ENCODE measurements at places on chromosomes 5 and 9.

GRCh38 chr5:109045710-109046109 lies 298.0 kb downstream of the FER start:
- no peak for DNase-seq

GRCh38 chr5:43608406-43608805 lies 5.4 kb downstream of the NNT start:
- DNase-seq, result no peak

- DNase-seq, result no peak
Observed at GRCh38 chr5:112708103-112708622, 29.5 kb upstream of the APC start.

GRCh38 chr9:126980231-126980630 lies 65.6 kb downstream of the RALGPS1 start:
- DNase-seq, result no peak

GRCh38 chr5:176798086-176798876 lies 12.1 kb upstream of the UNC5A start:
- DNase-seq, result no peak

- no peak for DNase-seq
Observed at GRCh38 chr5:95871146-95871806, 48.8 kb upstream of the GLRX start.

- DNase-seq, result peak; percentile 68
Observed at GRCh38 chr9:137406876-137407589, 15.9 kb downstream of the EXD3 start.

GRCh38 chr5:116442095-116442534 lies 132.5 kb downstream of the SEMA6A start:
- DNase-seq, result no peak

- no peak for DNase-seq
Observed at GRCh38 chr9:107755246-107755645, 265.7 kb upstream of the KLF4 start.

DNA sequence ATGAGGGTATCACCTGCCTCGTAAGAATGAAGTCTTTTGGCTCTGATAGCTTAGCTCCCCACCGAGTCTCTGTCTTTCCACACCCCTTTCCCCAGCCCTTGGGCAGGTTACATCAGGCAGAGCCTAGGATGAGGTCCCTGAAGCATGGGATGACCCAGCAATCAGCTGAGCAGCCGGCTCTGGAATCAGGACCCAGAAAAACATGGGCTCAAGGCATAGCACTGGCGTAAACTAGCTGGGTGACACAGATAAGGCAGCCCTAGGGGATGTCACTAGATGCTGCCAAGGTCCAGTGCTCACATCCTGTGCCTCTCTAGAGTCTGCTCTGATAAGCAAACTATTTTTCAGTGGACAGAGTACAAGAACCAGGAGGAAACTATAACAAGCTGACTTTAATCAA lies 26.6 kb downstream of the IDNK start:
- DNase-seq, result no peak

- peak; percentile 55 for DNase-seq
Observed at GRCh38 chr5:156475182-156476157, 148.5 kb downstream of the SGCD start.

GRCh38 chr9:81211741-81212140 lies 477.6 kb downstream of the TLE1 start:
- no peak for DNase-seq

DNA sequence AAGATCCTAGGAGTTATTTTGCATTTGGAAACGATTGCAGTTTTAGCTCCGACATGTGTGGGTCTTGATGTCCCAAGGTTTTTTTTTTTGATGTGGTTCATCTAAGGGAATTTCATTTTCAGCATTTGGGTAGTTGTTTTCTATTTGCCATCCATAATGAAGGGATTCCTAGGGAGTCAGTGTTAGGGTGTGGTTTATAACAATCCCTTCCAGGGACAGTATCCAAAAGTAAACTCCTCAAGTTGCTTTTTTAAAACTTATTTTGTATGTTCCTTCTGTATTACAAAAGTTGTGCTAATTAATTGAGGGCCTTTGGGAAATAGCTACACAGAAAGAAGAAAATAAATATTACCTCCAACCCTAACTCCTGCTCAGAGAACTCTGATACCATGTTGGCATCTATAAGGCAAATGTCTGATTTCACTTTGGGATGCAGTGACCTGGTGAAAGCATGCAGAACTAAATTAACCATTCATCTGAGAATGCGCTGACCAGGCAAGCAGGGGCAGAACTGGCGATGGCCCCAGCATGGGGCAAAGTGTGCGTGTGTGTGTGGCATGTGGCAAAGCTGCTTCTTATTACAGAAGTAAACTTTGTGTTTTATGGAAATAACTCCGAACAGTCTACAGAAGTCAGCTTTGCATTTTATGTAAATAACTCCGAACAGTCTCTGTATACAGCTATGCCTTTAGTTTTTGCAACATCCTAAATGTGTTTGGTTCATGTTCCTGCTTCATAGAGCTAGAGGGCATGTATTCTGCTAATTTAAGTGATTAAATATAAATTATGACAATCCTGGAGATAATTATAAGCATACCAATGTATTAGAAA lies 237.2 kb downstream of the TRPM3 start:
- DNase-seq, result no peak

DNA sequence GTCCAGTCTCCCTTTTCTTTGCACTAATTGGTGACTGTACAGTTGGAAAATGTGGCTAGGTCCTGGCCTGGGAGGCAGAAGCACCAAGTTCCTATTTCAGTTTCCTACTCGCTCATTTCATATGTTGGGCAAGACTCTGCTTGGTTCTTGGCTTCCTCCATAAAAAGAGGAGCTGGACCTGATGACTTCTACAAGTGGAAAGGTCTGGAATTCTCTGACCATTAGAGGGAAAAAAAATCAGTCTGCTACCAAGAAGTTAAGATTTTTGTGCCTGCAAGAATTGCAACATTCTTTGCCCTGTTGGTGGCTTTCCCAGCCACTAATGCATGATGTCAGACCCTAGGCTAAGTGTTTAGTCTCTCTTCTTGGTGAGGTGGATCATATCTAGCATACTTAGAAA lies 91.5 kb downstream of the WDR41 start:
- DNase-seq, result no peak

DNA sequence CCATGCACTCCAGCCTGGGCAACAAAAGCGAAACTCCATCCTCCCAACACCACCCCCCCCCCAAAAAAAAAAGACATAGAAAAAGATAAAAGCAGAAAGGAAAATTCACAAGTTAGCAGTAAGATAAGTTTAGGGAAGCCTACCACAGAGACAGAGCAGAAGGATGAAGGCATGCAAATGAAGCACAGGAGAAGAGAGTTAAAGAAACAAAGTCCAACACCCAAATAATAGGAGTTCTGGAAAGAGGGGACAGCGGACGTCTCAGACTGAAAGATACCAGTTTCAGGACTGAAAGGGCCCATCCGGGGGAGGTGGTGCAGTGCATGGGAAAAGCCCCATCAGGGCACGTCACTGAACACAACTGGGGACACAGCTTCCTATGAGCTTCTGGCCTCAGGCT lies 54.3 kb downstream of the OTULIN start:
- DNase-seq, result no peak

DNA sequence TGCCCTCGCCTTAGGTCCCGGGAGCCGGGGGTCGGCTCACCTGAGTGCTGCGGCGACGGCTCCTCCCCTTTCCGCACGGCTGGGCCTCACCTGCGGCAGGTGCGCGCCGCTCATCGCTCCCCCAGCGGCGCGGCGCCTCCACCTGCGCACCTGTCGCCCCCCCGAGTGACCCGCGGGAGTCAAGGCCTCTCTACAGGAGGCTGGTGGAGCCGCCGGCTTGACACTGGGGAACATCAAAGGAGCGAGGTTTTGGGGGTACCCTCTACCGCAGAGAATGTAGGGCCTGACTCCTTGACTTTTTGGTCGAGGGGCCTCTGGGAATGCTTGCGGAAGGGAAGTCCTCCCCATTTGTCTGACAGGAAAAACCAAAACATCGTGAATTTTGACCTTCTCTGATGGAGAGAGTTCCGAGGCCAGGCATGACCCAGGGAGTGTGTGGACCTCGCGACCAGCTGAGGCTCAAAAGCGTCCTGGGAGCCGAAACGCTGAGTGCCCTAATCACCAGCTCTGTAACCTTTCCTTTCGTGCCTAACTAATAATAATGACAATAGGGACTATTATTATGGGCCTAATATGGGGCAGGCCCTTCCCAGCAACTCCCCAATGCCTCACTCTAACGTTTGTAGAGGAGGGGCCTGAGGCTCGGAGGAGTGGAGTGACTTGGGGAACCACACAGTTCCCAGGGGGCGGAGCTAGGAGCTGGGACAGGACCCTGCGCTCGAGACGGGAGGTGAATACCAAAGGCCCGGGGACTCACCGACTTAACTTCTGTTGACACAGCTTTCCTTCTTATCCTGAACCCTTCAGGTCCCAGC lies 714 bp upstream of the IER5L start:
- DNase-seq, result peak; percentile 92
